GM23338 (cell line): ENCODE measurements at places on chromosomes 6 and 20. TPM values are rescaled to one million over a fixed set of nuclear protein-coding genes. Genes with fewer than 3 reads are reported as not detected.
A peak's percentile ranks its signal among the peaks of the same experiment; 100 is the strongest.

TCP11 gene
- 0.21 TPM in 1 of 2 replicates, not detected in the other for polyA plus RNA-seq

OR12D3 gene
- not detected in 2 replicates for polyA plus RNA-seq

SMLR1 gene
- 0.09 TPM in 1 of 2 replicates, not detected in the other for polyA plus RNA-seq

SH3BGRL2 gene
- 7.5 and 8.4 TPM in 2 replicates for polyA plus RNA-seq

EDN3 gene
- polyA plus RNA-seq, result 0.12 and 0.13 TPM in 2 replicates

SNX3 gene
- 123 and 125 TPM in 2 replicates for polyA plus RNA-seq

DNA sequence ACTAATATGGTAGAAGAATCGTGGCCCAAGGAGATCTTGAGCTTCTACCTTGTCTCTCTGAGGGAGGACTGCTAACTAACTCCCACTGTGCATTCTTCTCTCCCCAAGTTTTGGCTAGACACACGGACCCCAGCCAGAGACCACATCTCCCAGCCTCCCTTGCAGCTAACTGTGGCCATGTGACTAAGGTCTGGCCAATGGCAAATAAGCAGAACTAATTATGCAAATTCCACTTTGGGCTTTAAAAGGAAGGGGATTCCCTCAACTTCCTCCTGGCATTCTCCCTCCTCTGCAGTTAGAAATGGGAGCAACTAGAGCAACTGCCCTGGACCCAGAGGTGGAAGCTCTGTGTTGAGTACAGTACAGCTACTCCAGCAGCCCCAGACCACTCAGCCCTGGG, 15.4 kb downstream of the BPIFA2 start:
- DNase-seq, result peak; percentile 32

- DNase-seq, result peak; percentile 32
Observed at GRCh38 chr6:10733151-10733715, 10.4 kb downstream of the TMEM14C start.

DNA sequence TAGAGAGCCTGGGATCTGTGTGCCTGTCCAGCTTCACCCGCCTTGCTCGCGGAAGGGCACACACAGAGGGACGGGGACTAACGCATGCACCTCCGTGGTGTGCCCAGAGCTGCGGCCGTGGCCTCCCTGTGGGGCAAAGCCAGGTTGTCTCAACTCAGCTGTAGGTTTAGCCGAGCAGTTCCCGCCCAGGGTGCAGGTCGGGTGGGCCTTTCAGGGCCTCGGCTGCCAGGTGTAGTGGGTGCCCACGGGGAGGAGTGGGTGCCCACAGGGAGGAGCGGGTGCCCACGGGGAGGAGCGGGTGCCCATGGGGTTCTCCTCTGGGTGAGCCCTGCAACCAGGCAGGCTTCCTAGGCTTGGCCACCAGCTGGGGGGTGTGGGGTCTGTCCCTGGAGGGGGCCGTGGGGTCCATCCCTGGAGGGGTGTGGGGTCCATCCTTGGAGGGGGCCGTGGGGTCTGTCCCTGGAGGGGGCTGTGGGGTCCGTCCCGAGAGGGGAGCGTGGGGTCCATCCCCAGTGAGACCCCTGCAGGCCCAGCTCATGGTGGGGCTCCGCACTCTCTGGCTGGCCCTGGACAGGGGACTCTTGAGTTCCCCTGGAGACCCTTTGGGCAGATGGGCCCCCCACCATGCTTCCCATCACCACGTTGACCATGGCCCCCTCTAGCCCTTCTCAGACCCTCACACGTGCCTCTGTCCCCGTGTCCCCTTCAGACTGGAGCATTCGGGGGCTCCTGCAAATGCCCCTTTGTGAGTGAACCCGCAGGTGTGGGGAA, 37.8 kb upstream of the CHRNA4 start:
- DNase-seq, result no peak

DNA sequence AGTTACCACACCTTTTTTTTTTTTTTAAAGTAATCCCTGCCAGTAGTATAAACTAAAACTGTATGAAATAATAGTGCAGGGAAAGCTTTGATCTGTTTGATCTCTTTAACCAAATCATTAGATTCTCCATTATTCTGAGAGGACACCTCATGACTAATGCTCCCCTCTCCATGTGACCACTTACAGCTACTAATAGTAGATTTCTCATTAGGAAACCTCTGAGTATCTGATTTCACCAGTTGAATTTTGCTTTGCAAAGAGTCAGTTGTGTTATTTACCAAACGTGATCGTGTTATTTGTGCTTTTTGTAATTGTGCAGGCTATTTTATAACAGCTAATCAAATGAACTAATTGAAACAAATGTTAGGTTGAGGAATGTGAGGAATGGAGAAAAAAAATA, 12.5 kb downstream of the CASP8AP2 start:
- DNase-seq, result no peak

- no peak for DNase-seq
Observed at GRCh38 chr20:37841389-37841788, 61.5 kb upstream of the VSTM2L start.
